Vein endothelial cell (primary cell): ENCODE measurements at places on chromosomes 2 and 18. TPM values are rescaled to one million over a fixed set of nuclear protein-coding genes. Genes with fewer than 3 reads are reported as not detected.

Gene AFF3
- total RNA-seq: under 0.01 and 0.10 TPM in 2 replicates

Gene CPO
- total RNA-seq: 0.19 TPM in 1 of 2 replicates, not detected in the other

Gene RFX8
- total RNA-seq: 0.33 and 0.57 TPM in 2 replicates

Gene CRYBA2
- not detected in 2 replicates for total RNA-seq

Gene DTNA
- 7.5 and 9.0 TPM in 2 replicates for total RNA-seq

Gene CRYGD
- total RNA-seq: not detected in 2 replicates

Gene AQP12A
- total RNA-seq: not detected in 2 replicates
